CD8-positive, alpha-beta memory T cell (primary cell): ENCODE measurements at places on chromosomes 11 and 22.

DNA sequence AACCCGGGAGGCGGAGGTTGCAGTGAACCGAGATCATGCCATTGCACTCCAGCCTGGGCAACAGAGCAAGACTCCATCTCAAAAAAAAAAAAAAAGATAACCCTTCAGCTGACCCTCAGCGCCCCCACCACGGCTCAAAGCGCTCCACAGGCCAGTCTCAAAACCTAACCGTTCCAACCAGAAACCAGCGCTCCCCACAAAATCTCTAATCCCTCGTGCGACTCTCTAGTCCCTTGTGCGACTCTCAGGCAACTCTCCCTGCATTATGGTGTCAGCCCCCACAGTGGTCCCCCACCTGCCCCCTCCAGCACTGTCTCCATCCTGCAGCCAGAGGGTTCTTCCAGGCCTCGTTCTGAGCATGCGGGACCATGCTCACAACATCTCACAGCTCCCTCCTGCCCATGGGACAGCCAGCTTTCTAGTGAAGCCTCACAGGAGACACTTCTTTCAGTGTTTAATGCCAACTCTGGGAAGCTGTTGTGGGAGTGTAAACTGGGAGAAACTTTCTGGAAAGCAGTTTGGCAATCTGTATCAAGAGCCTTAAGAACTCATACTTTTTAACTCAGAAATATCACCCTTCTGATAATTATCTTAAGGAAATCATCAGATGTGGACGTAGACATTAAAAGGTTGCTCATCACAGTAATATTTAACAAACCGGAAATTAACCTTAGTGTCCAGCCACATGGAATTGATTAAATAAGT lies 4.2 kb upstream of the RASGRP2 start:
- no peak for DNase-seq

GRCh38 chr11:122976061-122976733 lies 5.4 kb downstream of the BSX start:
- no peak for DNase-seq

- DNase-seq: no peak
Measured at GRCh38 chr11:34960277-34960676, 43.9 kb downstream of the PDHX start.

- DNase-seq: no peak
Measured at GRCh38 chr11:30406978-30407762, 84.3 kb downstream of the ARL14EP start.
